Stimulated activated CD8-positive, alpha-beta memory T cell treated with anti-CD3 and anti-CD28 coated beads, Interleukin-15, amount 100 ng/mL, for 48 hours (primary cell): ENCODE measurements at places on chromosomes 13 and 19.

GRCh38 chr13:113923376-113924063 lies 50.4 kb downstream of the C13orf46 start:
- DNase-seq = no peak

DNA sequence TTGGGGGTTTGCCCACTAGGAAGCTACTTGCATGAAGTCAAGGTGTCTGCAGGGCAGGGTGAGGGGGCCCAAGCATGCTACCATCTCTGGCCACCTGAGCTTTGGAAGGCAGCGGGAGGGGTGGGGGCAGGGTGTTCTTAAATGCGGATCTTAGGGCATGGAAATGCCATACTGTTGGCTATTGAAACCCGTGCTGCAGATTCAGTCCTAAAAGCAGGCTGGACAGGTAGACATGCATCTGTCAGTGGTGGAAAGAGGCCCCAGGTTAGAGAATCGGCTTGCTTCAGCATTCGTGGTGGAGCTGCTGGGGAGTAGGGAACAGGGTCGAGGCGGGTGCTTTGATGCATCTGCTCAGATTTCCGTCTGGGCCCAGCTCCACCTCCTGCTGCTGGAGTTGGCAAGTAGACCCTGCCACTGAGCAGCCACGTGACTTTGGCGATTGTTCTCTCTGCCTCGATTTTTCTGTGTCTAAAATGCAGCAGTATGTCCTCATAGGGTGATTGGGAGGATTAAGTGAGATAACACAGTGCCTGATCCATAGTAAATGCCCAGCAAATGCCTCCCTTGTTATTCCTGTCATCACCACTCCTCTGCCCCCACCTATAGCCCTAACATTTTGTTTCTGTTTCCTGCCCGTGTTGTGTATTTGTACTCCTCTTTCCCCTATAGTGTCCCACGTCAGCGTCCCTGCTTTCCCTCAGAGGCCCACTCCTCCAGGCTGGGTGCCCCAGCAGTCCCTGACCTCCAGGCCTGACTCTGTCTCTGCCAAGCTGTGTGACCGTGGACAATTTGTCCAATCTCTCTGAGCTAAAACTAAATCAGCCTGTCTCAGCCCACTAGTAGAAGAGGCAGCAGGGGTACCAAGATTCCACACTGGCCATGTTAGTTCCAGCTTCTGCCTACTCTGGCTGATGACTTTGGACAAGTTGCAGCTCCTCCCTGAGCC lies 5.8 kb downstream of the PPP1R37 start:
- DNase-seq = no peak

GRCh38 chr13:30696278-30697176 lies 38.8 kb upstream of the ALOX5AP start:
- DNase-seq = no peak

DNA sequence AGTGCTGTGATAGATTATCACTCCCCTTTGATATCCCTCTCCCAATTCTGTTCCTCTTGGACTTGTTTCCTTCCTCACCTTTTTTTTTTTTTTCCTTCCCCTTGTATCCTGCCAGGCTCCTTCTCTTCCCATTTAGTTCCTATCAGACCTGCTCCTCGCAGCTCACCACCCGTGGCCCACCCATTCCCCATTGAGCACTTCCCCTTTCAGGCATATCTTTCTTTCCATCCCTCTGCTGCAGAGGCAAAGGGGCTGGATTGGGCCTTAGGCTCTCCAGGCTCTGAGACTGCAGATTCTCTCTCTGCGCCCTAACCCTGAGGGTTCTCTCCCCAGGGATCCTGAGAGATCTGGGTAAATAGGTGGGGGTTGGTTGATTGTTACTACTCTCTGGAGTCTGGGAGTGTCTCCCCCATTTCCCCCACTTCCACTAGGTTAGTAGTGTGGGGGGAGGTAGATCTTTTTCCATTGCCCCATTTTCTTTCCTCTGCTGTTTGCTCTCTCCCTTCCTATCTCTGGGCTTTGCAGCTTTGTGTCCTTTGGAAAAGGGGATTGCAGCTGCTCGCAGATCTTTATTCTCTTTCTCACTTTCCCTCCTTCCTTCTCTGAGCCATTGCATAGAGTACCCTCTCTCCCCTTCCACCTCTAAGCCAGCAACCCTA lies 2.3 kb downstream of the ARHGAP35 start:
- DNase-seq = no peak

GRCh38 chr19:40335101-40335500 lies 13.1 kb downstream of the C19orf47 start:
- DNase-seq = no peak

DNA sequence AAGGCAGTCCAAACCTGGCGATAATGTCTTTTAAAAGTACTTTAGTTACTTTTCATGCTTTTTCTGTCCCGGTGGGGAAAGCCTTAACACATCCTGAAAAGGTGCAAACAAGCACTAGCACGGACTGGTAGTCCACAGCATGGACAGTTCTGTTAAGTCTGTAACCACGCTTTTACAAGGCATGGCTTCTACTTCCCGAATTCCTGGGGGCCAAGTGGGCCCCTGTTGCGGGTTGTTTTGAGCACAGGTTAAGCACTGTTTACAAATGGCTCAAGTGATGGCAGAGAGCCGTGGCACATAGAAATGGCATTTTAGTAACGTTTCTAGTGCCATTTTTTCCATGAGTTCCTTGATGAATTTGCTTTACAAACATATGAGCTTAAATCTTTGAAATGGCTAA lies 37.6 kb downstream of the ZNF493 start:
- DNase-seq = no peak

- peak; percentile 13 for DNase-seq
Measured at GRCh38 chr19:36771261-36772231, 1.1 kb downstream of the ZNF850 start.

DNA sequence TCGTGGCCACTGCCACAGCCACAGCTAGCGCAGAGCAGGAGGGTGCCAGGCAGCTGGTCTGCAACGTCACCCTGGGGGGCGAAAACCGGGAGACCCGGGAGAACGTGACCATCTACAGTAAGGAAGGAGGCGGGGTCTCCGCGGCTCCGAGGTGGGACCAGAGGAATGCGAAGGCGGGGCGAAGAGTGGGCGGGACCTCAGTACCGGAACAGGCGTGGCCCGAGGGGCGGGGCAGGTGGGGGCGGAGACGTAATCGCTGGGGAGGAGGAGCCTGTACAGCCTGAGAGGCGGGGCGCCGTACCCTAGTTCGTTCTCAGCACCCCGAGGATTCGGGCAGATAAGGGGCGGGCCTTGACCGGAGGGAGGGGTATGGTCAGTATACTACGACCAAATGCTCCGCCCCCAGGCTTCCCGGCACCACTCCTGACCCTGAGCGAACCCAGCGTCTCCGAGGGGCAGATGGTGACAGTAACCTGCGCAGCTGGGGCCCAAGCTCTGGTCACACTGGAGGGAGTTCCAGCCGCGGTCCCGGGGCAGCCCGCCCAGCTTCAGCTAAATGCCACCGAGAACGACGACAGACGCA lies 2.5 kb downstream of the ICAM5 start:
- DNase-seq = peak; percentile 69

GRCh38 chr13:68124437-68125086 lies 894.4 kb upstream of the PCDH9 start:
- no peak for DNase-seq

DNA sequence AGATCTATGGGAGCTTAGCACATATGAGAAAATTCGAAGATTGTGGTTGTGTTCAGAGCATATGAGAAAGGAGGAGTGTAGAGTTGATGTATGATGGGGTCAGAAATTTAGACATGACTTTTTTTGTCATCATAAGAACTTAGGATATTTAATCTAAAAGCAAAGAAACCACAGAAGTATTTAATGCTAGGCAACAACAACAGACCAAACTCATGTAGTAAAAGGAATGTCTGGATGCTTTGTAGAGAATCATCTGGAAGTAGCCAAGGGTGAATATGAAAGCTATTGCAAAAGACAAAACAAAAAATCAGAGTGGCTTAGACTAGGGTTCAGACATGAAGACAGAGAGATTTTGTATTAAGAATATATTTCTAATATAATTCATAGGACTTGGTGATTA lies 190.3 kb downstream of the SLITRK1 start:
- DNase-seq = no peak

DNA sequence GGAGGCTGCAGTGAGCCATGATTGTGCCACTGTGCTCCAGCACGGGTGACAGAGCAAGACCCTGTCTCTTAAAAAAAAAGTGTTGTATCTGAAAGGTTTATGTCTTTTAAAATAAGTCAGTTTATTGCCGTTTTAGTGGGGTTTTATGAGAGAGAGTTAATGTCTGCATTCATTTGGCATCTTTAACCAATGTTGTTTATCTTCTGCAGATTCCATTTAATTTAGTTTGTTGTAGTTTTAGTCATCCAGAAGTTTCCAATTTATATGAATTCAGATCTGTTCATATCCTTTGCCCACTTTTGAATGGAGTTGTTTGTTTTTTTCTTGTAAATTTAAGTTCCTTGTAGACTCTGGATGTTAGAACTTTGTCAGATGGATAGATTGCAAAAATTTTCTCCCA lies 36.7 kb upstream of the LPAR6 start:
- DNase-seq = no peak

DNA sequence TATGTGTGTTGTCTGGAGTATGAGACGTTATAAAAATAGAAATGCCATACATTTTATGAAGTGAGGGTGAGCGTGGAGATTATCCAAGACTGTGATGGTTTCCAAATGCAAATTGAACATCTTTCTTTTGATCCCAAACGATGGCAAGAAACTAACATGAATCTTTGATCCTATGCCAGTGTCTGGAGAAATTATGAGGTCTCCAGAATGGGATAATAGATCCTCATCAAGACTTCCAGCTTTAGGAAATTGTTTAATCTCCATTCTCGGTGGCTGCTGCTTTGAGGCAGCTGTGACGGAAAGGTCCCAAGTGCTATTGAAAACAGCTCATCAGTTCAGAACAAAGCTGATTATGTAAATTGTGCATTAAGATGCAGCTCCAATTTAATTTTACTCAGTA lies 30.8 kb downstream of the CBY2 start:
- DNase-seq = no peak

GRCh38 chr13:80338781-80339562 lies 2.0 kb downstream of the SPRY2 start:
- DNase-seq = peak; percentile 17

- no peak for DNase-seq
Measured at GRCh38 chr13:27200413-27201070, 28.9 kb upstream of the USP12 start.

GRCh38 chr19:40713939-40714338 lies 2.7 kb downstream of the COQ8B start:
- DNase-seq = no peak

GRCh38 chr13:59734393-59734792 lies 429.3 kb downstream of the DIAPH3 start:
- DNase-seq = no peak

- peak; percentile 82 for DNase-seq
Measured at GRCh38 chr19:52570000-52570861, at the start of gene ZNF701. TSS of gene ZNF701 (plus strand) at chr19:52570287. CDS start at chr19:52574148, 3,861 bp downstream.

DNA sequence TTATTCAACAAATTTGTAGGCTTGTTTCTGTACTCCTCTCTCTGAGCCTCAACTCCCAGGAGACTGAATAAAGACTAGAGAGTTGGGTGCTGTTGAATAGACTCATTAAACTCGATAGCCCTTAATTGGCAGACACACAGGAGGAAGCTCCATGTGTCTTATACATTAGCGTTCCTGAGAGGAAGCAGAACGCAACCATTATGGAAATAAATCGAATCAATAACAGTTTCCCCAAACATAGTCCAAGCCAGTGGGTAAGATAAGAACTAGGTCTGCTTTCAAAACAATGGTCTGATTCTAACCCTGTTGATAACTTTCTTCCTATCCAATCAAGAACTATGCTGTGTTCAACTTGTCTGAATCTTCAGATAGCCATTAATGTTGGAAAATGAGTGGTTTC lies 118.1 kb upstream of the FNDC3A start:
- DNase-seq = no peak

DNA sequence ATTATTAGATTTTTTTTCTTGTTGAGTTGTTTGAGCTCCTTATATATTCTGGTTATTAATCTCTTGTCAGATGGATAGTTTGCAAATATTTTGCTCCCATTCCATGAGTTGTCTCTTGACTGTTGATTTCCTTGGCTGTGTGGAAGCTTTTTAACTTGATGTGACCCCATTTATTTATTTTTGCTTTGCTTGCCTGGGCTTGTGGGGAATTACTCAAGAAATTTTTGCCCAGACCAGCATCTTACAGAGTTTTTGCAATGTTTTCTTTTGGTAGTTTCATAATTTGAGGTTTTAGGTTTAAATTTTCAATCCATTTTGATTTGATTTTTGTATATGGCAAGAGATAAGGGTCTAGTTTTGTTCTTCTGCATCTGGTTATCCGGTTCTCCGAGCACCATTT lies 124.7 kb downstream of the PCCA start:
- DNase-seq = no peak

DNA sequence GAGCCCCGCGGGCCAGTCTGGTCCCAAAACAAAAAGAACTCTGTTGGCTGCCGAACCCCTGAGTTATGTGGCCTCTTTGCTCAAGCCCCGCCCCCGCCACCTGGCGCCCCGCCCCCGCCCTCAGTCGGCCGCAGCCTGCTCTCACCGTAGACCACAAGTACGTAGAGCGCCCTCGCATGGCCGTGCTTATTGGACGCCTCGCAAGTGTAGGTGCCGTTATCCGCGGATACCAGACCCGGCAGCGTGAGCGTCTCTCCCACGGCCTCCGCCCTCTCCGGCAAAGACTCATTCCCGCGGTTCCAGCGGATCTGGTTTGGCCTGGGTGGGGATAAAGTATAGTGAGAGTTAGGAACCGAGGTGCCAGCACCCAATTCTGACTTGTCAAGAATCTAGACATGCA lies 5.5 kb upstream of the ZNF428 start:
- peak; percentile 74 for DNase-seq

- no peak for DNase-seq
Measured at GRCh38 chr19:29528946-29529645, 3.3 kb downstream of the VSTM2B start.

GRCh38 chr13:114020750-114021463 lies 47.0 kb upstream of the C13orf46 start:
- DNase-seq = no peak

DNA sequence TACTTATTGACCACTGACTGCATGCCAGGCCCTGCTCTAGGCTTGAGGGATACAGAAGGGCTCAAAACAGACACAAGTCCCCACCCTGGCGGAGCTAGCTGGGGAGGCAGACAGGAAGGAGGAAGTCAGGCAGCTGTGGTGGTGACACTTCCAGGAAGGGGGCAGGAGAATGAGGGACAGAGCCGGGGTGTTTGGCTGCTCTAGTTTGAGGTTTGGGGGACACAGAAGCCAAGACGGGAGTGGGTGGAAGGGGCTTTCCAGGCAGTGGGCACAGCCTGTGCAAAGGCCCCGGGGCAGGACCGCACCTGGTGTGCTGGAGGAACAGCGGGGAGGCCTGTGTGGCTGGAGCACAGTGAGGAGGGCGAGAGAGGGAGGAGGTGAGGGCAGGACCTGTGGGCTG lies 4.0 kb downstream of the MRPL54 start:
- DNase-seq = peak; percentile 27

GRCh38 chr13:33677215-33677614 lies 140.7 kb upstream of the RFC3 start:
- no peak for DNase-seq

GRCh38 chr19:13521066-13521465 lies 14.8 kb upstream of the CACNA1A start:
- no peak for DNase-seq

GRCh38 chr13:25744178-25744577 lies 307.6 kb downstream of the SHISA2 start:
- no peak for DNase-seq

GRCh38 chr13:99949679-99950413 lies 21.7 kb downstream of the ZIC5 start:
- DNase-seq = no peak

- no peak for DNase-seq
Measured at GRCh38 chr13:30125422-30126073, 181.8 kb downstream of the KATNAL1 start.
